ENCODE measurements at places on chromosomes 13 and 19.

- no peak for DNase-seq
Observed at GRCh38 chr19:46606019-46606418, 4.9 kb downstream of the CALM3 start.

GRCh38 chr13:27533155-27533643 lies 82.8 kb upstream of the MTIF3 start:
- DNase-seq, result peak; percentile 28

DNA sequence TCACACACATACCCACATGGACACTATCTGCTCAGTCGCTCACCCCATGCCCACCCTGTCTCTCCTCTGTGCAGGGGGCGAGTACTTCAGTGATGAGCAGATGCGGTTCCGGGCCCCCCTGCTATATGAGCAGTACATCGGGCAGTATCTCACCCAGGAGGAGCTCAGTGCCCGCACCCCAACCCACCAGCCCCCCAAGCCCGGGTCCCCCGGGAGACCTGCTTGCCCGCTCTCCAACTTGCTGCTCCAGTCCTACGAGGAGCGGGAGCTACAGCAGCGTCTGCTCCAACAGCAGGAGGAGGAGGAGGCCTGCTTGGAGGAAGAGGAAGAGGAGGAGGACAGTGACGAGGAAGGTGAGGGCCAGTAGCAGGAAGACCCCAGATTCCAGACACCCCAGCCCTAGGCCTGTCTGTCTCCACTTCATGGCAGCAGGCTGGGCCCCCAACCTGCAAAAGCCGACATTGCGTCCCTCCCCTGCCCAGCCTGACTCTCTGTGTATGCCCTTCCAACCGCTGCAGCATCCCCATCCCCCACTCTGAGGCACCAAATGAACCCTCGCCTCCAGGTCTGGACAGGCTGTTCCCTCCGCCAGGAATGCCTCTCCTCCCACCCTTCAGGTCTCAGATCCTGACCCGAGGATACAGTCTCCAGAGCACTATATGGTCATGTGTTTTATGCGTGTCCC lies 9.7 kb downstream of the CCDC97 start:
- no peak for DNase-seq

DNA sequence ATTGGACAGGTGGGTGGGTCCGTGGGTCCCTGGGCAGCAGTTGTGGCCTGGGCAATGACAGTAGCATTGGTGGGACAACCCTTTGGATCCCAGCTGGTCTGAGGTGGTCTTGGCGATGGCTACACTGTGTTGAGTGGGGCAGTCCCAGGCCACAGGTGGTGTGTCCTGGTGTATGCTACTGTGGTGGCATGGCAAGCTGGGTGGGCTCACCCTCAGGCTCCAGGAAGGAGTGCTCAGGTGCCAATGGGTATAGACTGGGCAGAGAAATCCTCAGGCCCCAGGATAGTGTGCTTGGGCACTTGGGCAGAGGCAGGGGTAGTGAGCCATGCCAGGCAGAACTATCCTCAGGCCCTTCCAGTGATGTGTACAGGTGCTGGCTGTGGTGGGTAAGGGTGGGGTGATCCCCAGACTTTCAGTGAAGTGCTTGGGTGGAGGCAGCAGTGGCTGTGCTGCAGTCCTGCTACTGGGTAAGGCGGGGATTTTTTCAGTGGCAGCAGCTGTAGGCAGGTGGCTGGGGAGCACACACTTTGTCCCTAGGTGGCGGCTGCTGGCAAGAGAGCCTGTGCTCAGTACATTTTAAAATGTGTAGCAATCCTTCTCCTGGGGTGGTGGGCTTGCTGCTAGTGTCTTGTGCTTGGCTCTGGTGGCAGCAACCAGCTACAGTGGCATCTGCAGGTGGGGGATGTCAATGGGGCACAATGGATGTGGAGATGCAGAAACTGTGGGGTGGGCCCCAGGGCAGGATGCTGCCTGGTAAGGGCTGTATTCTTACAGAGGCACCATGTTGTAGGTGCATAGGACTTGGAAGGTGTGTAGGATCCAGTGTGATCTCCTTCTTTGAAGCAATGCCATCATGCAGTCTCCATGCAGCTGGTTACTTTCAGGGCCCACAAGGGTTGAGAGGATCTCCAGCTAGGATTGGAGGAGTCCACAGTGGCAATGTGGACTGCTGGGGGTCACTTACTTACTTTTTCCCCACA lies 64.9 kb downstream of the DNAJC3 start:
- DNase-seq, result no peak

DNA sequence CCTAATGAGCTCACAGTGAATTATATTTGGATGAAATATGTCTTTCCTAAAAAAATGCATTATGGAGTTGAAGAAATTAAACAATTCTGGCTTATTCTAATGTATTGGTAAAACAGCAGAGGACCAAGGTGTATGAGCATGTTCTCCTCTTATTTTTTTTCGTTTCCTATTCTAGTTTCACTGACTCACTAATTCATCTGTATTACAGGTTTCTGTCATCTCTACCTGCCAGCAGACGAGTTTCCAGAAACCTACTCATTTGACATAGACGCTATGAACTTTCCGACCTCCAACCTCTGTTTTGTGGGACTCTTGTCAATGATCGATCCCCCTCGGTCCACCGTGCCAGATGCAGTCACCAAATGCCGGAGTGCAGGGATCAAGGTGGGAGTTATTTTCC lies 20.3 kb downstream of the ATP12A start:
- DNase-seq, result no peak

DNA sequence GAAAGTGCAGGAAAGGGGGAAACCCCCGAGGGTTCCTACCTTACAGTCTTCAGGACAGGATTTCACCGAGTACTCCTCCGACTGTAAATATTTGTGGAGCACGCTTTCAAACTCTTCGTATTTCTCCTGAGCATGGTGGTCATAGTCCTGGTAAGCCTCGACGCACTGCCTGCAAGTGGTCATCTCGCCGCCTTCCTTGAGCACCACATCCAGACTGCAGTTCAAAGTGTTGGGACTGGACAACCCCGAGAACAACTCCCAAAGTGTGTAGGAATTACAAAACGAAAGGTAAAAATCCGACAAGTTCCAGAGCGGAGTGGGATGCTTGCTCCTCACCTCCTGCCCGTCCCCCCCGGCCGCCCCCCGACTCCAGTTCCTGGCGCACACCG lies 349.7 kb downstream of the LIG4 start:
- DNase-seq, result peak; percentile 59
